Breast epithelium (tissue), 4 donors: ENCODE measurements at places on chromosomes 2 and 18. TPM values are rescaled to one million over a fixed set of nuclear protein-coding genes. Genes with fewer than 3 reads are reported as not detected.

DNA sequence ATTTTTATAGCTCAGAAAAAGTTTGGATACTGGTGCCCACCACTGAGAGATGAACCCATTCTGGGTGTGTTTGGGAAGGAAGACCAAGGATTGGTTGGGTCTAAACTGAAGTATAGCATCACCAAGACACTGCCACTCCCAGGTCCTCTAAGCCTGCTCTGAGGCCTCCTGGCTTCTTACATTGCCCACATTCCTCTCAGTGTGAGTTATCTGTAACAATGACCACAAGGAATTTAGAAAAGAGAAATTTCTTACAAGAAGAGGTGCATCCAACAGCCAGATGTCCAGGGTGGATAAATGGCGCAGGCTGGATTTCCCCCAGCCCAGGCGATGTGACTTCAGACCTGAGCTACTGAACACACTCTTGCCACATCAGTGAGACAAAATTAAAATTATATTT, 1.6 kb upstream of the GPR45 start:
- H3K36me3 ChIP-seq: no peaks in the 10 kb centered on the region
- H3K4me1 ChIP-seq: no peaks in the 10 kb centered on the region
- DNase-seq: no peak
- H3K27ac ChIP-seq: no peak overlapping the region
- H3K4me3 ChIP-seq: no peak overlapping the region

Gene TFPI
- total RNA-seq: 52.4 TPM

GRCh38 chr2:168478206-168478605, 22.1 kb downstream of the CERS6 start:
- no peak overlapping the region for H3K27ac ChIP-seq
- no peak for DNase-seq
- no peak overlapping the region for H3K4me3 ChIP-seq
- no peaks in the 10 kb centered on the region for H3K4me1 ChIP-seq

GRCh38 chr2:129748653-129749052, 230.8 kb upstream of the RAB6C start:
- H3K4me3 ChIP-seq: no peak overlapping the region
- no peaks in the 10 kb centered on the region for H3K27me3 ChIP-seq
- H3K36me3 ChIP-seq: no peaks in the 10 kb centered on the region

DNA sequence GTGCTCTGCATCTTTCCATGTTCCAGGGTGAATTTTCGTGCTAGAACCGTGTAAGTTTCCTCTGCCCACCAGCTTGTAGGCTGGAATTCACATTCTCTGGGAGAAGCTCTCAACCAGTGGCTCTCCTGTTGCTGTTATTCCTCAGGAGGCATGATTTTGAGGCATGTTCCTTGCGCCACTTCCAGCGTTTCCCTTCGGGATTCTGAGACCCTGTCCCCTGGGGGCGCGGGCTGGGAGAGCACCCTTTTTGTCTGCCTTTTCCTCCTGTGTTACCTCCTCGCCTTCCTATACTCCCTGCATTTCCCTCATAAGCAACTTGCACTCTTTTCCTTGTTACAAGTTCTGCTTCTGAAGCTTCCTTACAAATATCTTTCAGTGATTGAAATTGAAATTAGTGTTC, 156.4 kb downstream of the PTPRM start:
- no peaks in the 10 kb centered on the region for H3K36me3 ChIP-seq
- no peaks in the 10 kb centered on the region for H3K27me3 ChIP-seq
- no peak overlapping the region for H3K27ac ChIP-seq
- no peak for DNase-seq

- no peak overlapping the region for H3K27ac ChIP-seq
- no peak for DNase-seq
- H3K36me3 ChIP-seq: no peaks in the 10 kb centered on the region
- H3K4me3 ChIP-seq: no peak overlapping the region
Measured at GRCh38 chr18:5841518-5841917, 53.8 kb downstream of the TMEM200C start.

GRCh38 chr2:29024882-29025430, 43.9 kb downstream of the TOGARAM2 start:
- no peak for DNase-seq
- no peaks in the 10 kb centered on the region for H3K36me3 ChIP-seq
- no peaks in the 10 kb centered on the region for H3K27me3 ChIP-seq
- no peaks in the 10 kb centered on the region for H3K4me1 ChIP-seq

Gene CHRNG
- not detected for total RNA-seq

GRCh38 chr2:81650048-81650971, 1345.8 kb upstream of the LRRTM1 start:
- H3K27ac ChIP-seq: no peak overlapping the region
- H3K36me3 ChIP-seq: no peaks in the 10 kb centered on the region
- H3K27me3 ChIP-seq: no peaks in the 10 kb centered on the region
- H3K4me1 ChIP-seq: no peaks in the 10 kb centered on the region

- H3K36me3 ChIP-seq: no peaks in the 10 kb centered on the region
- no peak overlapping the region for H3K4me3 ChIP-seq
- no peaks in the 10 kb centered on the region for H3K4me1 ChIP-seq
- DNase-seq: no peak
- no peak overlapping the region for H3K27ac ChIP-seq
Measured at GRCh38 chr2:30792521-30792920, 14.7 kb downstream of the CAPN13 start.

- no peak overlapping the region for H3K4me3 ChIP-seq
- no peak overlapping the region for H3K27ac ChIP-seq
- H3K4me1 ChIP-seq: no peaks in the 10 kb centered on the region
- H3K27me3 ChIP-seq: no peaks in the 10 kb centered on the region
- no peak for DNase-seq
- H3K36me3 ChIP-seq: no peaks in the 10 kb centered on the region
Measured at GRCh38 chr2:176466918-176467452, 197.7 kb downstream of the MTX2 start.

Gene NT5C1B
- total RNA-seq: not detected

DNA sequence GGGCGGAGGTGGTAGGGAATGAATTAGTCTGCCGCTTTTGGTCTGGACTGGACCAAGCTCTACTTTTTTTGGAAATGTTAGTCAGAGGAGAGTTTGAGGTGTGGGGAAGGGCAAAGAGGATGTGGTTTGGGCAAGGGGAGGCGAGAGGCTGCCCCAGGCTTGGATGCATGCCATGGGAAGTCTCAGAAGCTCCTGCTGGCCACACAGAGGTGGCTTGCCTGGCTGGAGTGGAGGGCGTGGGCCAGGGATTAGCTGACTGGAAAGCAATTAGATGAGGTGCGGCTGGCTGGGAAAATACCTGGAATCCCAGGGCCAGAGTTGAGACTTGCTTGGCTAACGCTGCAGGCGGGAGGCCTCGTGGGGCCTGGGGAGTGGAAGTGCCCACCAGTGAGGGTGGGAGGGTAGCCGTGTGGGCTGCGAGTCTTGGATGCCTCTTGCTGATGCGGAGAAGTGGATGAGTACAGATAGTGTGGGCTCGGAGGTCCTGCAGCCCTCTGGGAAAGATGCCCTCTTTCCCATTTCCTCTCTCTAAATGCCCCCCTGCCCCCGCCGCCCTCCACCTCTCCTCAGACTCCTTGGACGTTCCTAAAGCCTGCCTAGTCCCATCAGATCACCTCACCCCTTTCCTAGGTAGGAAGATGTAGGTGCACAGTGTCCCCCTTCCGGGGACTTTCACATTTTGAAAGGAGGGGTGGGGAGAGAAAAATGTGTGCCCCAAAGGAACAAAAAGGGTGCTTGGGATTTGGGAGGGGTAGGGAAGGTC, 117.6 kb downstream of the SMAD7 start:
- H3K4me3 ChIP-seq: no peak overlapping the region
- peaks cover 4% of the 10 kb centered on the region for H3K4me1 ChIP-seq
- no peaks in the 10 kb centered on the region for H3K27me3 ChIP-seq
- peak overlapping the region; percentile 33 for H3K27ac ChIP-seq

DNA sequence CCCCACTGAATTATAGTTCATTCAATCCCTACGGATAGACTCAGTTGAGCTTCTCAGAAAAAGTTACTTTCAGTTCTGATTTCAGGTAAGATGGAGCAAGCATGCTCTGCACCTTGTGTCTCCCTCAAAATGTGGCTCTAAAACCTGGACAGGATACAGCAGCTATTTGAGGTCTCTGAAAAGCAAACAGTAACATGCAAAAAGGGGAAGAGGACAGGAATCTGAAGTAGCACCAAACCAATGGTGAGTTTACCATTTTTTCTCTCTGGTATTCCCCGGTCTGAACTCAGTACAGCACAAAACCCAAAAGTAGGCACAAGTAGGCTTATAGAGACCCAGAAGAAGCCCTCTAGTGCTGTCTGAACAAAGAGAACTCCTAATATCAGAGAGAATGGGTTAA, 34.1 kb downstream of the LANCL1 start:
- no peaks in the 10 kb centered on the region for H3K36me3 ChIP-seq
- no peaks in the 10 kb centered on the region for H3K4me1 ChIP-seq
- no peaks in the 10 kb centered on the region for H3K27me3 ChIP-seq
- no peak for DNase-seq

DNA sequence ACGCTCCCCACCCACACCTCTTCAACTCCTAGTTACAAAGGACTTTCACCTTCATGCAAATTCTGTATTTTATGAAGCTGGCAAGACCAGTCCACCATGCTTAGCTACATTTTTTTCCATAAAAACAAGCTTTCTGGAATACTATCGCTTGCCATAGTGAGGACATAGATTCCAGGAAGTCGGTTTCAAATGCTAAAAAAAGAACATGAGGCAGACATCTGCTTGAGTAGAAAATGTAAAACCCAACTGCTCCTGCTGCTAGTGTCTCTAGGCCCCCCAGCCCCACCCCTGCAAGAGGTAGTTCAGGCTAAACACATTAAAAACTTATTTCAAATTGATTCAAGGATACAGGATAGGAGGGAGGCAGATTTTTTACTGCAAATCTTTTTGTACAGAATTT, 148.9 kb downstream of the SMAD2 start:
- H3K27ac ChIP-seq: no peak overlapping the region
- H3K4me3 ChIP-seq: no peak overlapping the region
- DNase-seq: no peak

- no peak for DNase-seq
- no peaks in the 10 kb centered on the region for H3K27me3 ChIP-seq
- no peaks in the 10 kb centered on the region for H3K36me3 ChIP-seq
- H3K27ac ChIP-seq: no peak overlapping the region
Measured at GRCh38 chr2:141529659-141530058, 601.2 kb downstream of the LRP1B start.

DNA sequence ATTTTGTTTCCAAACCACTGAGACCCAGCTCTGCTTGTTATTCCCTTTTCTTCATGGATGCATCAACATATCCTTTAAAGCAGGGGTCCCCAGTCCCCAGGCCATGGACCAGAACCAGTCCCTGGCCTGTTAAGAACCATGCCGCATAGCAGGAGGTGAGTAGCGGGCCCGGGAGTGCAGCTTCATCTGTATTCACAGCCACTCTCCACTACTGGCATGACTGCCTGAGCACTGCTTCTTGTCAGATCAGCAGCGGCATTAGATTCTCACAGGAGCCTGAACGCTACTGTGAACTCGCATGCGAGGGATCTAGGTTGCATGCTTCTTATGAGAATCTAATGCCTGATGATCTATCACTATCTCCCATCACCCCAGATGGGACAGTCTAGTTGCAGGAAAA, 1.6 kb upstream of the POLI start:
- no peak overlapping the region for H3K4me3 ChIP-seq
- H3K4me1 ChIP-seq: no peaks in the 10 kb centered on the region
- H3K27me3 ChIP-seq: no peaks in the 10 kb centered on the region
- H3K36me3 ChIP-seq: no peaks in the 10 kb centered on the region

DNA sequence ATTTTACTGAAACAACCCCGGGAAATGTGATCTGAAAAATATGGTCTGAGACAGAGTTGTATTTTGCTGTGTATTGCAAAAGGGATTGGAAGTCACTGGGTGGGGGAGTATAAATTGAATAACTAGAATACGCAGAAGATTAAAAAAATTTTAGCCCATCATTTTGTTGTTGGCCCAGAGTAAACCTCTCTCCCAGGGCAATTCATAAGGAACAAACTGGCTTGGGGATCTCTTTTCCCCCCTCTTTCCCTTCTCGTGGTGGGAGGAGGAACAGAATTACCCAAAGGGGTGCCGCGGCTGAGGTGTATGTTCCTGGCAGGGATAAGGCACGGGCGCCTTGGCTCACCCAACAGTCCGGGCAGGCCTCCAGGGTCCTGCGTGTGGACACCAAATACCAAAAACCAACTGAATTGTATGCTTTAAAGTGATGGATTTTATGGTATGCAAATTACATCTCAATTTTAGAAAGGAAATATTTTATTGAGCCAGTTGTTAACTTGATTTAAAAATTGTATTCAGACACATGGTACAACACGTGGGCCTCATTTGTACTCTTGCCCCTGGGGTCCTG, 121.2 kb upstream of the SPRED2 start:
- H3K4me1 ChIP-seq: no peaks in the 10 kb centered on the region
- no peak overlapping the region for H3K27ac ChIP-seq
- no peaks in the 10 kb centered on the region for H3K36me3 ChIP-seq
- H3K4me3 ChIP-seq: peak overlapping the region; percentile 27
- no peaks in the 10 kb centered on the region for H3K27me3 ChIP-seq

DNA sequence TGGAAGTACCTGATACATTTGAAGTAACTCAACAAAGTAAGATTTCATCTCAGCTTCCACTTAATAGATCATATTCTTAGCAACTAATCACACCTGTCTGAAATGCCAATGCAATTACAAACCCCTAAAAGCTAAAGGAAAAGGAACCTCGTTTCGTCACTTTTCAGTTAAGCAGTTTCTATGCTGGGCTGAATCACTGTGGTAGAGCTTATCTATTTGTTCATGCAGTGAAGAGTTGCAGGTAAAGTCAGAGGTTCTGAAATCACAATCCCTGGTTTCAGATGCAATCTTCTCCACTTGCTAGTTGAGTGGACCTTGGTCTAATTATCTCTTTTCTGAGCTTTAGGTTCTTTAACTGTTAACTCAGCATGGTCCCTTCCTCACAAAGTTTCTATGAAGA, 6.3 kb downstream of the HRH4 start:
- H3K27me3 ChIP-seq: no peaks in the 10 kb centered on the region
- no peaks in the 10 kb centered on the region for H3K36me3 ChIP-seq
- no peak overlapping the region for H3K4me3 ChIP-seq
- H3K27ac ChIP-seq: no peak overlapping the region
- H3K4me1 ChIP-seq: no peaks in the 10 kb centered on the region

Gene EMILIN1
- 25.6 TPM for total RNA-seq

DNA sequence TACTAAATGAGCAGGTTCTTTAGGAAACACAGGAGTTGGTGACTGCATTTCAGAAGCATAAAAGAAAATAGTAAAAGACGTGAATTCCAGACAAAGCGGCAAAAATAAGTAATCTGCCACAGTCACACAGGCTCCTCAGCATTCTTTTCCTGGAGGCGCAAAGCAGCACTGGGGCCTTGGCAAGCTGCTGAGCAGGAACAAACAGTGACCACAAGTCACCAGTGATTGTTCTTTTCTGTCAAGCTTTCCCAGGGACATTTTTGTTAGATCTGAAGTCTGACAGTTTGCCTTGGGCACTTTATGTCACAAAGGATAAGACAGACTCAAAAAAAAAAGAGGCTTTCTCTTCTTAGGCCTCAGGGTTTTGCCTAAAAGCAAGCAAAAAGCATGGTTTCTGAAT, 216.2 kb downstream of the CDH20 start:
- H3K4me1 ChIP-seq: no peaks in the 10 kb centered on the region
- H3K27ac ChIP-seq: no peak overlapping the region
- H3K27me3 ChIP-seq: no peaks in the 10 kb centered on the region
- no peak for DNase-seq
- H3K36me3 ChIP-seq: no peaks in the 10 kb centered on the region

Gene C2orf66
- total RNA-seq: not detected
